ENCODE measurements at places on chromosomes 2 and 18.
A peak's percentile ranks its signal among the peaks of the same experiment; 100 is the strongest.

- peak; percentile 20 for DNase-seq
Observed at GRCh38 chr2:102753563-102754159, 8.2 kb upstream of the TMEM182 start.

- DNase-seq, result no peak
Observed at GRCh38 chr2:159744363-159744762, 32.1 kb downstream of the MARCHF7 start.

DNA sequence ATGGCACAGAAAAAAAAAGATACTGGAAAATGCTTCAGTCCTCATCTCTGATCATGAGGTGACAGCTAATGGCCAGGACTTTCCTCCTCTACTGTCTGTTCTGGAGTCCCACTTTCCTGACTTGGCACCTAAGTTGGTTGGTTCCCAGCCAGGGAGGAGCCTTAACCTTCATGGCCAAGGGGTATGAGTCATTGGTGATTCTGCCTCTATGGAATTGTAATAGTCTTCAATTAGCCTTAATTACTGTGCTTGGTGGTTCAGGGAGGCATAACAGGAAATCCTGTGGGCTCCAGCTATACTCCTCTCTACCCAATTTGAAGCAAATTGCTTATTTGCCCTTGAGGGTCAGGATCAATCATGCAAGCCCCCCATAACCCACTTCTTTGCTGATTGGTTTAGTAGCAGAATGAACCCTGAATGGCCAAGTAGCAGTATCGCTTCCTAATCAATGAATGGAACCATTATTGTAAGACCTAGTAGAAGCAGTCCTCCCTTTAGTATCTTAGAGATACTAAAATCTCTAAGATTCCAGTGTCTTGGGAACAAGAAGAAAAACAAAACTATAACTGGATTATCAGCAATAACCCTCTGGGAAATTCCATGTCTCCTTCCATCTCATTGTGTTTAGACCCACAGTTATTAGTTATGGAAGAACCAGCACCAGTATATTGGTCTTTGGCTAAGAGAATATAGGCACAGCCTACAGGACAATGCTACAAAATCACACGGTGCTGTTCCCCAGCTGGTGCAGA lies 109.0 kb downstream of the COL6A3 start:
- no peak for DNase-seq

GRCh38 chr2:24771061-24771460 lies 22.1 kb downstream of the PTRHD1 start:
- no peak for DNase-seq

GRCh38 chr2:231884438-231885140 lies 41.6 kb downstream of the NPPC start:
- no peak for DNase-seq

- no peak for DNase-seq
Observed at GRCh38 chr2:231489990-231490389, 25.7 kb upstream of the NCL start.

- DNase-seq, result no peak
Observed at GRCh38 chr2:64442277-64442676, 11.7 kb upstream of the LGALSL start.

GRCh38 chr2:86274265-86274917 lies 63.0 kb downstream of the REEP1 start:
- DNase-seq, result no peak

DNA sequence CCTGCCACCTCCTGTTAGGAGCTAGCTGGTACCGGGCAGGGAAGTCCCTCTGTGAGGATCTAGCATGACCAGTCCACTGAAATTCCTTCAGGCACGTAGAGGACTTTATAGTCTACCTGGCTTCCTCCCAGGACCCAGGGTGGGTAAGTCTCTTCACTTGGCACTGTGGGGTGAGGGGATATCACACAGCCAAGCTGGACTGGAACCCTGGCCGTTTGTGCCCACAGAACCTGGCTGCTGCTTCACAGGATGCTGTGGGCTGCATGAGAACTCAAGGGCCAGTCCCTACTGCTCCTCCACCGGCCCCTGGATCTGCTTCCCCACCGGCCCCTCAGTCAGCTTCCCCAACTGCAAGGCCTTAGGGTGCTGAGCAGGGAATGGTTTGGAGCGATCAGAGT lies 35.8 kb downstream of the HS1BP3 start:
- no peak for DNase-seq

GRCh38 chr2:234626566-234627130 lies 129.8 kb upstream of the ARL4C start:
- DNase-seq, result no peak

DNA sequence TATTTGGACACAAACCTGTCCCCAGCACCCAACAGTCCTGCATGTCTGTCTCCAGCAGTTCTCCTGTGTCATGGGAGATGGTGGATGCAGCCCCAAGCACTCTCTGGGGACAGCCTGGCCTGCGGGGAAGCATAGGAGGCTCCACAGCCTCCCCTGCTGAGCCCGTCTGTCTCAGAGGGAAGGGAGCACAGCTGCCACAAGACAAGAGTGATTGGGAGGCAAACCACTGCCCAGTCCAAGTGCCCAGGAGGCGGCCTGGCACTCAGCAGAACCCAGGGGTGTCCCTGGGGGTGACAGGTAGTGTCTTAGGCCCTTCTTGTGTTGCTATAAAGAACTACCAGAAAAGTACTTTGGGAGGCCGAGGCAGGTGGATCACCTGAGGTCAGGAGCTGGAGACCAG lies 211.2 kb upstream of the MYT1L start:
- no peak for DNase-seq

DNA sequence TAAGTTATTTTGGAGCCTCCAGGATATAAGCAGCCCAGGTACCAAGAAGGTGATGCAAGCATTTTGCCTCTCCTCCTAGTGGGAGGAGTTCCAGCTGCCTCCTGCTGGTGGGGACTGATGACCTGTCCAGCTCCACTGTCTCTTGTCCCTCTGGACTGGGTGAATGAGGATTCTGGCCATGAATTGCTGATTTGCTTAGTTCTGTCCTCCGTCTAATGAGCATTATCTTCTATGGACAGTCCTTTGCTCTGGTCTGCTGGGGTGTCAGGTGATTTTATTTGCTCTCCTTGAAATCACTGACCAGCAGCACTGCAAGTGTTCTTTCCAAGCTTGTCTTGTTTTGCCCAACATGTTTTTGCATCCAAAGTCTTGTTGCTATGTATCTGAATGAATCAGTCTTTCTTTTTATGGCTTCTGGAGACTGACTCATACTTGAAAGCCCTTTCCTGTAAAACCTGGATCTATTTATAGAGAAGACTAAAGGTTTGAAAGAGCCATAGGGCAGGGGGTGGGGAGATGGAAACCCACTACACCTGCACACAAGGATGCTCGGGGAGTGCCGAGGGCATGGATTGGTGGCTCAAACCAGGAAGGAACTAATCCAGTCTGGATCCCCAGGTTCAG lies 40.5 kb upstream of the EFHD1 start:
- no peak for DNase-seq

DNA sequence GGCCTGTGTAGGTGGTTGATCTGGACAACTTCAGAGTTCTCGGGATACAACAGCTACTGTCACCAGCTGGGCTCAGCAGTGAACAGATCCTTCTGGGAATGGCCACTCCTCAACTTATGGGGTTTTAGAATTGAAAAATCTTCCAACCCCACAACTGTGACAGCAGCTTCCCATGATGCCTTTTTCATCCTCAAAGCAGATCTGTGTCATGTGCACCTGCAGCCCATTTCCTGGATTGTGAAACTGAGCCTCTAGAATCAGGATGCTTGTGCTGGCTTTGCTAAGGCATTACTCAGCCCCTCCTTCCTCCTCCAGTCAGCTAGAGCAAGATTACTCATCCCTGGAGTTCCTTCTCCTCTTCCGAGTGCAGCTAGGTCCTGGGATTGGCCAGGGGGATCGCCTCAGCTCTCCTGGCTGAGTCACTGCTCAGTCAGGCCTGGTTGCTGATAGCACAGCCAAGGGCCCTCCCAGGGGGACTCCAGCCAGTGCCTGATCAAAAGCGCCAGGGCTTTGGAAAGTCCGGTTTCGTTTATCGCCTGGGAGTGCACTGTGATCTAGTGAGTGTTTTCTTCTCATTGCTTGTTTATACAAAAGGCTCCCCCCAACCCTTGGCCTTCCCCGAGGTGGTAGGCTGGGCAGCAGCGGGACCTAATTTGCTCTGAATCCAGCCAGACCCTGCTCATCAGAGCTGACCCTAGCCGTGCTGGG lies 2.4 kb upstream of the LPIN1 start:
- peak; percentile 59 for DNase-seq

- DNase-seq, result no peak
Observed at GRCh38 chr2:18402-19271, 27.7 kb downstream of the FAM110C start.

DNA sequence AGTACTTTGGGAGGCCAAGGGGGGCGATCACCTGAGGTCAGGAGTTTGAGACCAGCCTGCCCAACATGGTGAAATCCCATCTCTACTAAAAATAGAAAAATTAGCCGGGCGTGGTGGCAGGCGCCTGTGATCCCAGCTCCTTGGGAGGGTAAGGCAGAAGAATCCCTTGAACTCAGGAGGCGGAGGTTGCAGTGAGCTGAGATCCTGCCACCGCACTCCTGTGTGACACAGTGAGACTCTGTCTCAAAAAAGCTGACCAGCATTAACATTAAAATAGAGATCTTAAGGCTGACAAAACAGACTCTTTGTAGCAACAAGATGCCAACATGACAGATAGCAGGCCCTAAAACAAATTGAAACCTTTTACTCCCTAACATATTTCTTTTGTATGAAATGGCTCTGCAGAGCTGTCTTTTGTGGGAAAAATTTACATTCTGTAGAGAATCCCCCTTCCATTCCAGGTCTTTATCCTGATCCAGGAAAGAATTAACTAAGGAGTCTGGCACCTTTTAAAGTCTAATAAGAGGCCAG lies 213.9 kb downstream of the RAB3GAP1 start:
- DNase-seq, result no peak

- peak; percentile 55 for DNase-seq
Observed at GRCh38 chr2:203782262-203782976, 76.0 kb downstream of the CD28 start.

DNA sequence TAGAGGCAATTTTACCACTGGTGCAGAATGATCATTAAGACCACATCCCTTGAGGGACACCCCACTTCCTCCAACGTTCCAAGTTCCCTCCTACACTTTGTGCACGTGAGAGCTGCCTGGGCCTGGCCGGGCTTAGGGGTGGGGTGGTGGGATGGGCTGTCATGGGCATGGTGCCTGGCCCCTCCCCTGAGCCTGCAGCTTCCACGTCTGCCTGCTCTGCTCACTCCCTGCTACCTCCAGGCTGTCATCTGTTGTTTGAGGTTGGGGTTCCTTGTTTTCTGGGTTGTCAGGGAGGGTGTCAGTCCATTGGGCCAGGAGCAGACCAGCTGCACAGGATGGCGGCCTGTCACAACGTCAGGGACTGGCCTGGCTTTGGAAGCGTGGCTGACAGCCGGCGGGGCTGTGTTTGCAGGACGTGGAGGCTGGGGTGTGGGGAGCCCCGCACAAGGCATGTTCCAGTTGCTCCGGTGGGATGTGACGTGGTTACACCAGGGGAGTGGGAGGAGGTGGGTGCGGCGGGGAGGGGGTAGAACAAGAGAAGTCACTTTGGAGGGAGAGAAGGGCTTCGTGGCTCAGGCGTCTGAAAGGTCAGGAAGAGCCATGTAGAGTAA lies 72.3 kb downstream of the RTP5 start:
- DNase-seq, result no peak

DNA sequence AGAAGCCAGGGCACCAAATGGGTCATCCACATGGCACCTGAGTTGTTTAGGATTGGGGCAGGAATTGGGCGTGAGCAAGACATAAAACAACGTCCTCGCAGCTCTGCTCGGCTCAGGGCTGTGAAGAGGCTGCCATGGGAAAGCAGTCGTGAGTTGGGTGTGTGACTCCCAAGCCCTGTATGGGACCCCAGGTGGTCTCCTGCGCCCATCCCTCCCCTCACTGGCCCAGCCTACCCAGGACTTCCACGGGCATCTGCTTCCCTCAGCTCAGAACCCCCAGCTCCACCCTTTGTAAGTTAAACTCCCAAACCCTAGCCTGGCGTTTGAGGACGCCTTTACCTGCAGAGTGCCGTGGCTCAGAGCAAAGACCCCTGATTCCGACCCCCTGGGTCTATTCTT lies 23.2 kb upstream of the HPCAL1 start:
- no peak for DNase-seq

- DNase-seq, result no peak
Observed at GRCh38 chr18:79628416-79629248, 51.0 kb upstream of the CTDP1 start.

GRCh38 chr2:150643114-150643725 lies 155.8 kb upstream of the RND3 start:
- DNase-seq, result no peak

GRCh38 chr2:138564586-138565229 lies 63.1 kb downstream of the SPOPL start:
- DNase-seq, result no peak

- DNase-seq, result no peak
Observed at GRCh38 chr18:30889519-30890301, 152.8 kb downstream of the DSC3 start.

- DNase-seq, result no peak
Observed at GRCh38 chr2:226687641-226688253, 111.9 kb downstream of the IRS1 start.

- DNase-seq, result no peak
Observed at GRCh38 chr2:15812187-15812780, 128.1 kb upstream of the MYCN start.

DNA sequence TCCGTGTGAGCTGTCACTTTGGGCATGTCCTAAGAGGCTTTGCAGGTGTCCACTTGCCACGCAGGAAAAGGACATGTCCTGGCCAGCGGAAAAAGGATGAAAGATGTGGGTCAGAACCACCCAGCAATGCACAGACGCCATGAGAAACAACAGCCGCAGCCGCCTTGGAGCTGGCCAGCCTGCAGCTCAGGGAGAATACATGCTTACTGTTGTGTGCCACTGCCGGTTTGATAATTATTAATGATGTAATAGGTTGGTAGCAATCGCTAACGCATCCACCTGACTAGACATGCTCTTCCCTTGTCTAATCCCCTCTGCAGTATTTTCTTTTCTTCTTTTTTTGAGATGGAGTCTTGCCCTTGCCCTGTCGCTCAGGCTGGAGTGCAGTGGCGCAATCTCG lies 221.7 kb downstream of the HAUS1 start:
- DNase-seq, result no peak

DNA sequence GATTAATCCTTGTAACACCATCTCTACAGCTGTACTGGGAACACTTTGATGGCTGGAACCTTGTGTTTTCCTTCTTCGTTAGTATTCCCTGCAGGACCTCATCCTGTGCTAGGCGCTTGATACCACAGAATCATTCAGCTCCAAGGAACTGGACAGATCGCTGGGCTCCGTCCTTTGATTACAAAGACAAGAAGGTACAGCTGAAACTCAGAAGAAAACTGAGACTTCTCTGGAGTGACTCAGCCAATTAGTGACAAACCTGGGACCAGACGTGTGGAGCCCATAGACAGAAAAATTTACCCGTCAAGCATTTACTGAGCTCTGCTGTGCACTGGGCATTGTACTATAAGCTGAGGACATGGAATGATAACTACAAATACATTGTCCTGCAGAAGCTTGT lies 67.3 kb downstream of the NCKAP5 start:
- no peak for DNase-seq
